ENCODE measurements at places on chromosomes 3 and 15.

- no peak for DNase-seq
Measured at GRCh38 chr15:77596821-77597803, 35.6 kb downstream of the LINGO1 start.

GRCh38 chr15:66631616-66632263 is 65.9 kb upstream of the LCTL start:
- no peak for DNase-seq

DNA sequence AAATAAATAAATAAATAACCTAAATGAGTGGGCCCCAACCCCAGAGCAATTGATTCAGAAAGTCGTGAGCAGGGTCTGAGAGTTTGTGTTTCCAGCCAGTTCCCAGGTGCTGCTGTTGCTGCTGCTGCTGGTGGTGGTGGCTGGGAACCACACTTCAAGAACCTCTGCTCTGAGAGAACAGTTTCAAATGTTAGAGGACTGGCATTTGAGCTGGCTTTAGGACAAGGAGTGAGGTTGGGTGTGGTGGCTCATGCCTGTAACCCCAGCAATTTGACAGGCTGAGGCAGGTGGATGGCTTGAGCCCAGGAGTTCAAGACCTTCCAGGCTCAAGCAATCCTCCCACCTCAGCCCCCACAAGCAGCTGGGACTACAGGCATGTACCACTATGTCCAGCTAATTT is 123.1 kb upstream of the UBE2E1 start:
- DNase-seq, result no peak

- DNase-seq, result peak; percentile 5
Measured at GRCh38 chr3:47652142-47652541, 73.5 kb upstream of the CSPG5 start.

- DNase-seq, result no peak
Measured at GRCh38 chr3:72068621-72069020, 283.7 kb upstream of the PROK2 start.

GRCh38 chr3:89113893-89114840 is 6.7 kb downstream of the EPHA3 start:
- DNase-seq, result no peak

DNA sequence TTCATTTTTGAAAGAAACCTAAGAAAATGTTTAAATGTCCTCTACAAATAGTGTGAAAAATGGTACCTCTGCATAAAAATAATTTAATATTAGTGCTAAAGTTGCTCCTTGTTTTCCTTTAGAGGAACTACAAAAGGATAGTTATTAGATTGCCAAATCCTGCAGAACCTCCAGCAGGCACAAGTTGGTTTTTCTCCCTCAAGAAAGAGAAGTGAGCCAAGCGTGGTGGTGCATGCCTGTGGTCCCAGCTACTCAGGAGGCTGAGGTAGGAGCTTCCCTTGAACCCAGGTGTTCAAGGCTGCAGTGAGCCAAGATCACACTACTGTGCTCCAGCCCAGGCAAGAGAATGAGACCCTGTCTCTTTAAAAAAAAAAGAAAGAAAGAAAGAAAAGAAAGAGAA is 85.1 kb upstream of the TSEN2 start:
- no peak for DNase-seq

DNA sequence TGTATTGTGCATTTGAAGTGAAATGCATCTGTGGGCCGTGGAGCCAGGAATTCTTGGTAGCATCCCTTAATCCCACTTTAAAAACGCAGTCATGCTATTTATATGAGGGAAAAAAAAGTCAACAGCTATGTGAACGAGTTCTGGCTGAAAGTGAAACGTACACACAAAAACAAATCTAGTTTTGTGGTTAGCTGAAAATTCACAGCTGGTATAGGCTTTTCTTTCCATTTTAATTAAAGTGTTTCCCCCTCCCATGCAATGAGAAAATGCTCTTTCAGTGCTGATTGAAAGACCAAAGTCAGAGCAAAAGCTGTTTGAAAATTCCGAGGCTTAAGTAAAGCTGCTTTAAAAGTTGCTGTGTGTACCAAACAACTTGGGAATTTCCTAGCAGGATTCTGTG is 297.4 kb downstream of the PLCL2 start:
- peak; percentile 32 for DNase-seq

- no peak for DNase-seq
Measured at GRCh38 chr3:52506266-52506966, 11.3 kb downstream of the STAB1 start.

- DNase-seq, result no peak
Measured at GRCh38 chr3:162192340-162193029, 695.9 kb downstream of the OTOL1 start.

All from OCI-LY7 (cell line).